Hair follicle dermal papilla cell (primary cell): ENCODE measurements at places on chromosomes 1 and 21. TPM values are rescaled to one million over a fixed set of nuclear protein-coding genes. Genes with fewer than 3 reads are reported as not detected.

FYB2 gene
- under 0.01 TPM in 1 of 2 replicates, not detected in the other for total RNA-seq

ZBED6 gene
- 34.4 and 55.2 TPM in 2 replicates for total RNA-seq

LDLRAD1 gene
- not detected in 2 replicates for total RNA-seq

REG4 gene
- total RNA-seq: not detected in 2 replicates

CCDC181 gene
- 0.12 and 0.32 TPM in 2 replicates for total RNA-seq

HHAT gene
- total RNA-seq: 7.8 and 8.1 TPM in 2 replicates

GUCA2B gene
- total RNA-seq: not detected in 2 replicates

FHAD1 gene
- 11.1 and 14.9 TPM in 2 replicates for total RNA-seq

CRNN gene
- not detected in 2 replicates for total RNA-seq

OR6N1 gene
- not detected in 2 replicates for total RNA-seq

HAPLN2 gene
- not detected in 2 replicates for total RNA-seq

RBM11 gene
- 0.16 and 1.5 TPM in 2 replicates for total RNA-seq
